ENCODE measurements at places on chromosomes 11 and 22. TPM values are rescaled to one million over a fixed set of nuclear protein-coding genes. Genes with fewer than 3 reads are reported as not detected.

- DNase-seq = no peak
Measured at GRCh38 chr22:40594346-40594745, 42.2 kb downstream of the MRTFA start.

DNA sequence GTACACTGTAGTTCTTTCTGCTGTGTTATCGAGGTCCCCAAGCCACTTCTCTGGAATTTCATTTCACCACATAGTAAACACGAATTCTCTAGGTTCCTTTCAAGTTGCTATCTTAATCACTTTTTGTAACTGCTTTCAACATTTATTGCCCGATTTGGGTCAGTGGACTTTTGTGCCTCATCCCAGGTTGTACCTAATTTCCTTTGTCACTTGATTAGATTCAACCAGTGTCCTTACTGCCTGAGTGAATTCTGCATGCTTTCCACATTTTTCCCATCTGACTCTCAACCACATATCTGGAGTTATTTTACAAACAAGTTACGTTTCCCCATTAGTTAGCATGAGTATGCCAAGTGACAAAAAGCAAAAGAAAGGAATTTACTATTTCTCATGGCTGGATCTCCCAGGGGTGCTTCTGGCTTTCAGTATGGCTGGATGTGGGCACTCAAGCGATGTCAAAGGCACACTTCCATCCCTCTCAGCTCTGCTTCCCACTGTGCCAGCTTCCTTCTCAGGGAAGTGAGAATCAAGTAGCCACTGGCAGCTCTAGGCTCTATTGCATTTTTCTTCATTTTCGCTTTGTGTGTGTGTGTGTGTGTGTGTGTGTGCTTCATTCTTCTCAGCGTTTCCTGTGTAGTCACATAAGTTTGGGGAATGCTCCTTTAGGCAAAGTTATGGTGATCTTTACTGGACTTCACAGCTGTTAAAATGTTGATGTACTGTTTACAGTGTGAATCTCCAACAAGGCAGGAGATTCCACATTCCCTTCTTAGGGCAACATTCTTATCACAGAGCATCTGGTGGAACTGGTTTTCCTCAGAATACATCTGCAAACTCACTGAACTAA, 128.9 kb downstream of the DBX1 start:
- DNase-seq = no peak

The TPBGL gene
- total RNA-seq = not detected

The TBX10 gene
- not detected for total RNA-seq

The CDC42BPG gene
- total RNA-seq = 4.3 TPM

- no peak for DNase-seq
Measured at GRCh38 chr22:50361222-50361621, 18.1 kb downstream of the PPP6R2 start.

GRCh38 chr11:95849087-95849825, 59.0 kb downstream of the CEP57 start:
- no peak for DNase-seq

- DNase-seq = no peak
Measured at GRCh38 chr11:33682446-33682845, 18.2 kb downstream of the C11orf91 start.

The COA4 gene
- 34.0 TPM for total RNA-seq

The CHST1 gene
- total RNA-seq = 2.7 TPM

The TFIP11 gene
- total RNA-seq = 22.5 TPM

- no peak for DNase-seq
Measured at GRCh38 chr11:1934335-1935155, 12.6 kb upstream of the MRPL23 start.

GRCh38 chr22:30325724-30326254, 952 bp downstream of the TBC1D10A start:
- DNase-seq = no peak

The APLNR gene
- 50.7 TPM for total RNA-seq

- no peak for DNase-seq
Measured at GRCh38 chr11:8822469-8822868, 88.5 kb upstream of the AKIP1 start.

GRCh38 chr11:24386546-24387397, 110.1 kb upstream of the LUZP2 start:
- no peak for DNase-seq

GRCh38 chr22:28282405-28283067, 363.5 kb upstream of the PITPNB start:
- no peak for DNase-seq

DNA sequence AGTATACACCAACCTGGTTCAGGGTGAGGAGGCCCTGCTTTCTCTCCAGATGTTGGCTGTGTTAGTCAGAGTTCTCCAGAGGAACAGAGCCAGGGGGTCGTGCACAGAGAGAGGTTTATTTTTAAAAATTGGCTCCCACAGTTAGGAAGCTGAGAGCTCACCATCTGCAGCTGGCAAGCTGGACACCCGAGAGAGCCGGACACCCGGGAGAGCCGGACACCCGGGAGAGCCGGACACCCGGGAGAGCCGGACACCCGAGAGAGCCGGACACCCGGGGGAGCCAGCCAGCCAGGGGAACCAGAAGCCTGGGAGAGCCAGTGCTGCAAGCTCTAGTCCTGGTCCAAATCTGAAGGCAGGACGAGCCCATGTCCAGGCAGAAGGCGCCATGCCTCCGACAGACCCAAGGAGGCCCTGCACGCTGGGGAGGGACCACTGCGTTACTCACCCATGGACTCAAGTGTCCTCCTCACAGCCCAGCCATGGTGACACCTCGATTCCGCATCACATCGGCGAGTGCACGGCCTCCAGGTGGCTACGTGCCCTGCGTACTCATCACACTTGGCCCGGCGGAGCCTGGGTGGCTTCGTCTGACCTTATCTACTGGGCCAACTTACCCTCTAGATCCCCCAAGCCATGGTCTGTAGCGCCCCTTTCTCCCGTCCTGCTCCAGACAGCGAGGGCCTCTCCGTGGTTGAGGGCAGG, 99.0 kb downstream of the BRD1 start:
- DNase-seq = no peak

The GGTLC2 gene
- total RNA-seq = not detected

The MS4A3 gene
- 0.69 TPM for total RNA-seq

- no peak for DNase-seq
Measured at GRCh38 chr11:91326751-91327150, 897.9 kb upstream of the FAT3 start.

- no peak for DNase-seq
Measured at GRCh38 chr11:102467853-102468580, 15.5 kb upstream of the TMEM123 start.

DNA sequence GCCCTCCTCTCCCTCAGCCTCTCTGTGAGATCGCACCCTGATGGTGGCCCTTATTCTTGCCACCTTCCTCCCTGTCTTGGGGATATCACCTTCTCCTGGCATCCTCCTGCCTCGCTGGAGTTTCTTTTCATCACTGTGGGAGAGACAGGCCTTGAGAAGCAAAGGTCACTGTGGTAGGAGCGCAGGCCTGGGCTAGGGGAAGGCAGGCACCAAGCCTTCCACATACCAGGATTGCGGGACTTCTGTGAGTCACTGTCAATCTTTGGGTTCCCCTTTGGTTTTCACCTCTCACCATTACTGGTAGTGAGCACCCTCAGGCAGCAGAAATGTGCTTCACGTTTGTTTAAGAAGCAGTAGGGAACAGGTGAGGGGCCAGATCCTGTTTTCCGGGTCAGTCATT, 31.2 kb upstream of the B3GAT1 start:
- no peak for DNase-seq
